ENCODE measurements at places on chromosomes 5 and 9.

- no peak for DNase-seq
Observed at GRCh38 chr5:16953729-16954128, 17.6 kb upstream of the MYO10 start.

DNA sequence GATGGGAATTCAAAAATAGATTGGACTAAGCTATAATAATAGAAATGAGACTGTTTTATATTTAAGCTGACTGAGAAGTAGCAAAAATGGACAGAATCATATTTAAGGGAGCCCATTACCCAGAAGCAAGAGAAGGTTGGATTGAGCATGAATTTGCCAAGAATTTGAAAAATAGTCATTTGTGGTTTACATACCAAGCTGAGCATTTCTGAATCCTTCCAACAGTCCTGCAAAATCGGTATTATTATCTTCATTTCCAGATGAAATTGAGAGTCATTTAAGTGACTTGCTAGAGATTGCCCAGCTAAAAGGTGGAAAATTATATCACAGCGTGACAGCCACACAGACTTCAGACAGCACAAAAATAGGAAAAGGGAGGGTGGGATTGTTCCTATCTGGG, 48.4 kb downstream of the TNFSF15 start:
- DNase-seq, result no peak

DNA sequence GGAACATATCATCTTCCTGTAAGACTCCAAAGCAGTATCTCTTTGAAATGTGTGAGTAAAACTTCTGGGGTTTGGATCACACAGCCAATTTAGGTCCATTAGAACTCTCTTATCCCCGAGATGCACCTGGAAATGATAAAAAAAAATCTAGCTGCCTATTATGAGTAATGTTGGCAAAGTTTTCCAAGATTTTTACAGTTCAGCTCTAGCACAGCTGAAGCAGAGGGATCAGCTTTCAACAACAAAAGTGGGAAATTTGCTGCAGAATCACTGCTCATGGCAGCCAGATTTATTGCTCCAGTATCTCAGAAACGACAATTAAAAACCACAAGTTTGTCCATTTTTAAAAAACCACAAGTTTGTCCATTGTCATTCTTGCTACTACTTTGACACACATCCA, 292.2 kb downstream of the IRX2 start:
- no peak for DNase-seq

DNA sequence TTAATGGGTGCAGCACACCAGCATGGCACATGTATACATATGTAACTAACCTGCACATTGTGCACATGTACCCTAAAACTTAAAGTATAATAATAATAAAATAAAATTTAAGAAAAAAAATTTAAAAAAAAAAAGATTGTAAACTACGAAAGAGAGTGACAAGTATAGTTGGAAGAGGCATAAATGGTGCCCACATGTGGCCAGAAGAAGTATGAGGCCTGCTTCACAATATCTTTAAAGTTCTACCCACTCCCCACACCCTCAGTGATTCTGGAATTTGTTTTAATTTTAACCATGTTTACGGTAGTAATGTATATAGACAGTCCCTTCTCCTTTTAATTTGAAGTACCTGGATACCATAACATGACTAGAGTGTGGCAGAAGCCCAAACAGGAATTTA, 172.7 kb downstream of the CHSY3 start:
- DNase-seq, result no peak

GRCh38 chr5:44833249-44833648, 24.5 kb downstream of the MRPS30 start:
- no peak for DNase-seq

GRCh38 chr9:8088477-8088876, 288.9 kb upstream of the DMAC1 start:
- no peak for DNase-seq

DNA sequence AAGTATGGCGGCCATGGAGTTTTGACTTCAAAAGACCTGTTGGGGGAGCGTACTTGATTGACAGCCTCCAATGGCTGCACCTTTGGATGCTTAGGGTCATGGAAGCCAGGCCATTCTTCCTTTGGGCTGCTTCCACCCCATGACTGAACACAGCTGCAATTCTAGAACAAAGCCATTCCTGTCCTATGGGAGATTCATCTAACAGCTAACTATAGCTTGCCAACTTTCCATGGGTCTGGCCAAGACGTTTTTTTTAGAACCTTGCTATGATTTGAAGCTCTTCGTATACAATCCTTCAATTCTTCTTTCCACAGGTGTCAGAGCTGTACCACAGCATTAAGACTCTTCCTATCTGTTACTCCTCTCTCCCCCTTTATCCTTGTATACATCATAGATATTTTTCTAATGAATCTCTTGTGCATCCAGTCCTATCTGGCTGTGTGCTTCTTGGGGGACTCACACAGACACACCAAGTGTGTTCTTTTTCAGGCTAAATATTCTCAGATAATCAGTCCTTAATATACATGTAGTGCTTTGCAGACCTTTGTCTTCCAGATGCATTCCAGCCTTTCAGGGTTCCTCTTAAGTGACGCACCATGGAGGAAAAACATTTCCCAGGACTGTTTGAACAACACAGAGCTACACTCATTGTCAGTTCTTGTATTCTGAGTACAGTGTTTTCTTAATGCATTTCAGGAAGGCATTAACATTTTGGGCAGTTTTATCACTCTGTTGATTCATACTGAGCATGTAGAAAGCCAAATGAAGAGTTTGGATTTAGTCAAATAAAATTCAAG, 198.9 kb downstream of the TAF11L14 start:
- no peak for DNase-seq

DNA sequence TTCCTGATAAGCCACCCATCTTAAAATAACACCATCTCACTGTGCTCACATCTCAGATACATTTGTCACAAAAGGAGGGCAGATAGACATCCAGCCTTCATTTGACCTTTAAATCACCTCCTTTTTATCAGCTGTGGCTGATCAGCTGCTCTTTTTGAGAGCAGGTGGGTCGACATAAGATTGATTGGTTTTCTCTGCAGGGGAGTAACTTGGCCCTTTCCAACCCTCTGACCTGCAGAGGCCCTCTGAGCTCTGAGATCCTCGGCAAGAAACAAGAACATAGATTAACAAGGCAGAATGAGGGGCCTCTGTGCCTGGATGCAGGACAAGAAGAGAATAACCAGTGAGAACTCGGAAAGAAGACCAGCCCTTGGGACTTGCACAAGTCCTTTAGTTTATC, 33.5 kb upstream of the GLRA1 start:
- no peak for DNase-seq

GRCh38 chr5:141560725-141561483, 57.9 kb downstream of the DIAPH1 start:
- peak; percentile 83 for DNase-seq

Data from GM04503 (cell line).